Large intestine (tissue), 12 donors: ENCODE measurements at places on chromosomes 13 and 19.
A peak's percentile ranks its signal among the peaks of the same experiment; 100 is the strongest.

DNA sequence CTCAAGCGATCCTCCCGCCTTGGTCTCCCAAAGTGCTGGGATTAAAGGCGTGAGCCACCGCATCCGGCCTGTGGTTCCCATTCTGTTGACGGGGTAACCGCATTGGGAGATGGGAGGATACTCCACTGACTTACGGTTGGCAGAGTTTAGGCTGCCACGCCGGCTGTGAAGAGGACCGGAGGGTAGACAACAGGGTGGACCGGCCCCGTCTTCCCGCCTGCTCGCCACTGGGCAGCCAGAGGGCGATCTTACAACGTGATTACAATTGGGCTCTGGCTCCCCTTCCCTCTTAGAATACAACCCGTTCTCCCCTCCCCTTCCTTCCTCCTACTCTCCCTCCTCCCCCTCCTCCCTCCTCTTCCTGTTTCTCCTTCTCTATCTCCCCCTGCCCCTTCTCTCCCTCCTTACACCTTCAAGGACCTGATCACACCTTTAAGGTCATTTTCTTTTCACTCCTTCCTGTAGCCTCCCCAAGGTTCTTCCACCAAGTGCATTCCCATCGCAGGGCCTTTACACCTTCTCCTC lies 957 bp upstream of the CCDC194 start:
- DNase-seq, result no peak
- H3K4me3 ChIP-seq, result no peak overlapping the region
- H3K27me3 ChIP-seq, result peaks cover 42% of the 10 kb centered on the region
- peaks cover 7% of the 10 kb centered on the region for H3K4me1 ChIP-seq
- H3K27ac ChIP-seq, result no peak overlapping the region

DNA sequence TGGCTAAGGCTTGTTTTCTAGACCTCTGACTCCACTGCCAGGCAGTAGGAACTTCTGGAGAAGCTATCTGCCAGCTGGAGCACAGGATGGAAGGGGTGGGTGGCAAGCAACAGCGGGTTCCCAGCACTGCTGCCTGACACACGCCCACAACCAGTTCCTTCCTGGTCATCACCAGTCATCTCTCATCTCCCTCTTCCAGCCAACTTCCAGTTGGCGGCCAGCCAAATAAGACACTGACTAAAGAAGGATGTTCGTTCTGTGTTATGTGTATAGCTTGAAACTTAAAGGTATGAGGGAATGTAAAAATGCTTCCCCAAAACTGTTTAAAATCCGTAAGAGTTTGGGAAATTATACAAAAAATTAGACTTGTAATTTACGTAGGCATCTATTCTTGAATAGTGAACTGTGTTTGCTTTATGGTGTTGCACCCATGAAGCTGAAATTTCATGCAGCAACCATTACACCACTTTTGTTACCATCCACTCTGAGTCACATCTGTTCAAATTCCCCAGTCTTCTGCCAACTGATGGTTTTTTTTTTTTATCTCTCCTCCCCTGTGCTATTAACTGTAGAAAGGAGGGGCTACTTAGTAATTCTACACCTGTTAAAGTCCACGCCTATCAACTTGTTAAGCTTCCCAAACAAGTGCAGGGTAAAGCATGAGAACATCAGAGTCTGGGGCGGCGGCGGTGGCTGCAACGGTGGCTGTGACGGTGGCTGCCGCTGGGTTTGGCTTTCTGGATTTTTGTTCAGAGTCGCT lies 86.2 kb upstream of the FRY start:
- no peak overlapping the region for H3K4me3 ChIP-seq
- DNase-seq, result peak; percentile 71
- no peaks in the 10 kb centered on the region for H3K36me3 ChIP-seq
- H3K27ac ChIP-seq, result no peak overlapping the region
- no peaks in the 10 kb centered on the region for H3K27me3 ChIP-seq

DNA sequence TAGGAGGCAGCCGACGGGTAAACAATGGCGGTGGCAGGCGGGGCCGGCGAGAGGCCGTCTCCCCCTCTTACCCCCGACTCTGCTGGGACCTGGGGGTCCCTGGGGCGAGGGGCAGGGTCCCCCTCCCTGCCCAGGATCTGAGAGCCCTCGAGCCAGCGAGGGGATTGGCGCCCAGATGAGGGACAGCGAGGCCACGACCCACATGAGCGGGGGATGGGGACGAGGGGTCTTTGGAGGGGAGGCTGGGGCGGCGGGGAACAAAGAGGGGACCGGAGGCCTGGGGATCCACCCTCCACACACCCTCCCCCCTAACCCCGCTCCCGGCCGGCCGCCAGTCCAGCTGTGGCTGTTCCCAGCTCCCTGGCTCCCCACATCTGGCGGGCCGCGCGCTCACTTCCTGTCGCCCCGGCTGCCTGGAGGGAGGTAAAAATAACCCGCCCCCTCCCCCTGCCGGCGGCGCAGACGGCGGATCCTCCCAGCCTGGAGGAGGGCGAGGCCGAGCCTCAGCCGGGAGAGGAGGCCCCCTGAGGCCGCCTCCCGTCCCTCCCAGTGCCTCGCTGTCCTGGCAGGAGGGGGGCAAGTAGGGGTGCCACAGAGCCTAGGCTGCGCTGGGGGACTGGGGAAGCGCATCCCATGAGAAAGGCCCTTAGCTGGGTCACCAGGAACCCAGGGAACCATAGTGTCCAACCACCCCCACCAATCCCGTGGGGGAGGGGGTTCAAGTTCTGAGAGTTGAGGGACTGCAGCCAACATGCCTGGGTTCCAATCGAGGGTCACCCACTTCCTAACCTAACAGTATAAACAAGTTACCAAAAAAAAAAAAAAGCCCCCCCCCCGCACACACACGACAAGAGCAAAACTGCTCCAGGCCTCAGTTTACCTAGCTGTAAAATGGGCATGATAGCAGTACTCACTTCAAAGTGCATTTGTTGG lies 29.3 kb upstream of the NANOS3 start:
- no peaks in the 10 kb centered on the region for H3K27me3 ChIP-seq
- peak overlapping the region; percentile 100 for H3K27ac ChIP-seq
- no peaks in the 10 kb centered on the region for H3K36me3 ChIP-seq
- H3K4me3 ChIP-seq, result peak overlapping the region; percentile 60
- peak; percentile 95 for DNase-seq

GRCh38 chr19:44577566-44577874 lies 35.8 kb upstream of the IGSF23 start:
- H3K27ac ChIP-seq, result no peak overlapping the region
- no peaks in the 10 kb centered on the region for H3K27me3 ChIP-seq
- H3K4me1 ChIP-seq, result peaks cover 26% of the 10 kb centered on the region
- no peak overlapping the region for H3K4me3 ChIP-seq

DNA sequence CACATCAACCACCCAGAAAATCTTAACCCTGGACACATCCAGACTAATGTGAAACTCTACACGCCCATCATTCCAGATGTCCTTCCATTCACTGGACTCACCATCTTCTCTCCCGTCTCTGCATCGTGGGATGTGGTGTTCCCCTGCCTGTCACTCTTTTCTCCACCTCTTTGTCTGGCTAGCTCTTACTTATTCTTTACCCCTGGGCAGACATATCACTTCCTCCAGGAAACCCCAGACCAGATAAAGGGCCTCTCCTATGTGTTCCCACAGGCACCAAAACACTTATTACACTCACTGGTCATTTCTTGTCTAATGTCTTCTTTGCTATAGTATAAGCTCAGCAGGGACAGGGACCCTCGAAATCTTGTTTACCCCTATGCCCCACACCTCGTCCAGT lies 109.3 kb upstream of the IPO5 start:
- no peak for DNase-seq
- H3K4me3 ChIP-seq, result no peak overlapping the region
- no peaks in the 10 kb centered on the region for H3K36me3 ChIP-seq
- H3K27me3 ChIP-seq, result peaks cover 2% of the 10 kb centered on the region
- no peak overlapping the region for H3K27ac ChIP-seq
- no peaks in the 10 kb centered on the region for H3K4me1 ChIP-seq

DNA sequence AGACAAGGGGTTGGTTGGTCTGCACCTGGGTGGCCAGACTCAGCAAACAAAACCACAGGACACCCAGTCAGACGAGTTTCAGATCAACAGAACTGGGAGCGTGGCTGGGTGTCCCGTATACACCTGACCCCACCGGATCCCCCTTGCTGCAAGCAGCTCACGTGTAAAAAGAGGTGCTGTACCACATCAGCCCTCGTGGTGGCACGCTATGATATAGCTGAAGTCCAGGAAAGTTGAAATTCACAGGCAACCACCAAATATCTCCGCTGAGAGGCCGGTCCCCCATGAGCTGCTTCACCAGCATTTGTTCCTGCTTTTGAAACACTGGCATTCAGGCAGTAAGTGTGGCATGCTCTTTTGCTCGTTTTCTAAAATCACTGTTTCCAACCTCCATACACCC lies 92.3 kb downstream of the TUBA3C start:
- H3K27ac ChIP-seq, result no peak overlapping the region
- no peaks in the 10 kb centered on the region for H3K4me1 ChIP-seq
- H3K36me3 ChIP-seq, result no peaks in the 10 kb centered on the region
- no peak overlapping the region for H3K4me3 ChIP-seq
- no peaks in the 10 kb centered on the region for H3K27me3 ChIP-seq

DNA sequence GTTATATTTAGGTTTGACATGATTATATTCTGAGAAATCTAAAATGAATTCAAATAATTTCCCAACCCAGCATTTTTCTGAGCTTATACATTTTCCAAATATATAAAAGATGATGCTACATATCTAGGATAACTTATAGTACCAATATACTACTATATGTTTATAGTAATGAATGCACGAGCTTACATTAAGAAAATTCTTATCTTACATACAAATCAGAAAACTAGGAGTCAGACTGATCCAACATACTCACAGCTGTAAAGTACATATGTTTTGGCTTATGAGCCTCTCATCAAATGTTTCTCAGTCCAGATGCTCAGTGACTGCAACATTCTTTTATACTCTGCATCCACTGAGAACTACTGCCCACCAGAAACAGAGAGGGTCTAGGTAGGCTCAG lies 491.3 kb upstream of the KLF12 start:
- no peaks in the 10 kb centered on the region for H3K27me3 ChIP-seq
- H3K36me3 ChIP-seq, result no peaks in the 10 kb centered on the region
- DNase-seq, result no peak
- no peak overlapping the region for H3K4me3 ChIP-seq
